ENCODE measurements at places on chromosomes 7 and 10.

DNA sequence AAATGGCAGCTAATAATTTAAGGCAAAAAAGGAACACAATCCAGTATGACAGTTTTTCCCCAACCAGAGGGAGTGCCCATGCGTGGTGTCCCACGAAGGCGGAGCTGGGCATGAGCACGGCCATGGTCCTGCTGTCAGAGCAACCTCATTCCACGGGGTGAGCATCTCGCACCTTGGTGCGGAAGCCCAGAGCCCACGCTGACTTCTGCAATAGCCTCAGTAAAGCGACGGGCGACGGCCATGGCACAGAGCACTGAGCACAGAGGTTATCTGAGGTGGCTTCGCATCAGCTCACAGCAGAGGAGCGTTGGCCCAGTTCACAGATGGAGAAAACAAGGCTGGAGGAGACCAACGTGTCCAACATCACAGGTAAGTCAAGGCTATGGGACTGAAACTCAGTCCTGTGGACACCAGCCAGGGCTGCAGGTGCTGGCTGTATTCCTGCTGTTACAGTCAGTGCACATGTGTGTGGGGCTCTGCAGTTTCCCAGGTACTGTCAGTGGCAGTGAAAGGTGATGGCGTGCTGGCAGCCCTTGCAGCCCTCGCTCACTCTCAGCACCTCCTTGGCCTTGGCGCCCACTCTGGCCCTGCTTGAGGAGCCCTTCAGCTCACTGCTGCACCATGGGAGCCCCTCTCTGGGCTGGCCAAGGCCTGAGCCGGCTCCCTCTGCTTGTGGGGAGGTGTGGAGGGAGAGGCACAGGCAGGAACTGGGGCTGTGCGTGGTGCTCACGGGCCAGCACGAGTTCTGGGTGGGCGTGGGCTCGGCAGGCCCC is 525.6 kb downstream of the PTPRN2 start:
- DNase-seq, result no peak

GRCh38 chr10:92031580-92031979 is 108.0 kb downstream of the BTAF1 start:
- DNase-seq, result no peak

DNA sequence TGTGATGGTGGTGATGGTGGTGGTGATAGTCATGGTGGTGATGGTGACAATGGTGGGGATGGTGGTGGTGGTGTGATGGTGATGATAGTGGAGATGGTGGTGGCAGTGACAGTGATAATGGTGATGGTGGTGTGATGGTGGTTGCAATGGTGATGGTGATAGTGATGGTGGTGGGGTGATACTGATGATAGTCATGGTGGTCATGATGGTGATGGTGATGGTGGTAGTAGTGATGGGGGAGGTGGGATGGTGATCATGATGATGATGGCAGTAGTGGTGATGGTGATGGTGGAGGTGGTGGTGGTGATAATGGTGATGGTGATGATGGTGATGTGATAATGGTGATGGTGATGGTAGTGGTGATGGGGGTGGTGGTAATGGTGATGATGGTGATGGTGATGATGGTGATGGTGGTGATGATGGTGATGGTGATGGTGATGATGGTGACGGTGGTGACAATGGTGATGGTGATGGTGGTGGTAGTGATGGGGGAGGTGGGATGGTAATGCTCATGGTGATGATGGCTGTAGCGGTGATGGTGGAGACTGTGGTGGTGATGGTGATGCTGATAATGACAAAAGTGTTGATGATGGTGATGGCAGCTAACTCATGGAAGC is 4.7 kb upstream of the PWWP2B start:
- DNase-seq, result no peak

GRCh38 chr10:96390460-96390864 is 31.7 kb upstream of the OPALIN start:
- no peak for DNase-seq

- no peak for DNase-seq
These were observed 66.9 kb upstream of the ZNF746 start for GRCh38 chr7:149564340-149565095.

- no peak for DNase-seq
These were observed 275.4 kb upstream of the NEBL start for GRCh38 chr10:21172542-21172929.

- no peak for DNase-seq
These were observed 5.9 kb downstream of the TSPAN33 start for GRCh38 chr7:129150199-129150996.

DNA sequence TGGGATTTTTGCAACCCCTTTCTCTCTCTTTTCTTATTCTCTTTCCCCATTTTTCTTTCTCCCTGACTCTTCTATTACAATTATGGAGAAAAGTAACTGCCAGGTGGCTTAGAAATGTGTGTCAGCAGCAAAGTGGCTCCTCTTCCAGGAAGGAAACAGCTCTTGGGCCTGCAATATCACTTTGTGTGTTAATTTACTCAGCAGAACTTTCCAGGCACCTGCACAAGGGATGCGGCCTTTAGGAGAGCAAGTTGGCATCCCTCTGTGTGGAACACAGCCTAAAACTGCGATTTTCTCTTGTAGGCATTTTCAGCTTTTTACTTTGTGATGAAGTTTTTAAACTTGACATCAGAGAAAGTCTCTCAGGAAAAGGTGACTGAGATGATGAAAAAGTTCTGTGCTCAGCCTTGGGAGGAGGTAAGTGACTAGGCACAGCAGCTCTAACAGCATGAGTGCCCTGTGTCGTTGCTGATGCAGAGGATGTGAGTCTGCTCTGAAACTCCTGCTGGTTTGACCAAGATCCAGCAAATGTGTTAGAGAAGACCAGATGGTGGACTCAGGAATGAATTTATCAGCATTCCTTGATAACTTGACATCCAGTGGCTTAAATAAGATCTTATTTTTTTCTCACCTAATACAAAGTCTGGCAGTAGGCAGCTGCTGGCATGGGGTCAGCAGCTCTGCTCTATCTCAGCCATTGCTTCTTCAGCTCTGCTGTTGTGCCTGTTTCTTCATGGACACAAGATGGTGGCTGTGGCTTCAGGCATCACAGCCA is 47.4 kb upstream of the CC2D2B start:
- no peak for DNase-seq

DNA sequence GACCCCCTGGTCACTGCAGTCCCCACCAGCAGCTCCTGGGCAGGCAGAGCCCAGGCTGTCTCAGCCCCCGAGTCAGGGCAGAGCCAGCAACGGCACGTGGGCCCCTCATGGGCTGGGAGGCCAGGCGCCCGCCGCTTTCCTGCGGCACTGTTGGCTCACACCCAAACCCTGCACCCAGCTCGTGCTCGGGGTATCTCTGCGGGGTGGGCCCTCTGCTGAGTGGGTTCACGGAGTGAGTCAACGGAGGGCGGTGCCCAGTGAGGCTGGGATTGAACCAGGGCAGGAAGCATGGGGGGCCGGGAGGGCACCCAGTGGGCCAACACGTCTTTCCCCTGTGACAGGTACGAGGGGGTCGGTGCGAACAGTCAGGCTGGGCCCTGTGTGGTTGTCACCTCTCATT is 28.9 kb downstream of the ADAP1 start:
- DNase-seq, result no peak

DNA sequence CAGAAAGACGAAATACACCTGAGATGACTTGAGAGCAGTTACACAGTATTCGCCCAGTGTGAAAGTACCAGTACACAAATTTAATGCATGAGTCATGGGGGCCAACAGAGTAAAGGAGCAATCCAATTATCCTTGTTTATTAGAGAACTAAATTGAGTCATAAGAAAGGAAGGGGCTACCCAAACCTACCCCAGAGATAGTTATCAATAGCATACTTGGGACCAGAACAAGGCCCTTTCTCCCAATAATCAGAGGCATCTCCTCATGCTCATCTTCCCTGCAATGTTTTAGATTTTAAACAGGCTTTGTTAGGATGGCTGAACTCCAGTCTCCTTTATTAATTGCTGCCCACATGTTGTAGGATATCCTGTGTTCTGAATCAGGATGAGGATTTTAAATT is 239.7 kb upstream of the LRGUK start:
- DNase-seq, result no peak

- DNase-seq, result no peak
These were observed 41.9 kb downstream of the CALML3 start for GRCh38 chr10:5566614-5567013.

GRCh38 chr7:128097211-128097731 is 66.0 kb upstream of the LRRC4 start:
- no peak for DNase-seq

- DNase-seq, result no peak
These were observed 1152.3 kb upstream of the C7orf33 start for GRCh38 chr7:147438216-147438615.

GRCh38 chr7:105353752-105354328 is 34.9 kb downstream of the SRPK2 start:
- no peak for DNase-seq

- no peak for DNase-seq
These were observed 202.9 kb downstream of the GLRX3 start for GRCh38 chr10:130339091-130339490.

DNA sequence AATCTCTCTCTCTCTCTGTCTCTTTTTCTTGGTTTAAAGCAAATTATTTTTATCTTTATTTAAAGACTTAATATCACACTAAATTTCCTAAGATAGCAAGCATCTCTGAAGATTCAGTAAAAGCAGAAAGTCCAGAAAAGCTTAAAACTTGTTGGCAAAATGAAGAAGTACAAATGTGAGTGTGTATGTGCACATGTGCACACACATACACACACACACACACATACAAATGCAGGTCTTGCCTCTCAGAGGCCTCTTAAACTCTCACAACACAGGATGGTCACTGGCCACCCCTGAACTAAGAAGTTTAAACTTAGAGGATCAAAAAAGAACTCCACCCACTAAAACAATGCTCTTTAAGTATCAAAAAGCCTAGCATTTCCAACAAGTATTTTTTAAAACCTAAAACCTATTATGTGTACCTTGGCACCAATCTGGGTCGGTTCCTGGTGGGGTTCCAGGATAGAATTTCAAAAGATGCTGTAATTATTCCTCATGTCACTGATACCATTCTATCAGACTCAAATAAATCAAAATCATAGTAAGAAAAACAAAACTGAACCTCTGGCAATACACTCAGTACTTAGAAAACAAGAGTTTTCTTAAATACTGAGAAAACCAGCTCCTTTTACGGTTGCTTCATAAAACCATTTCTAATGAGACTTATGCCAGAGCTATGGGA is 55.0 kb downstream of the SORBS1 start:
- DNase-seq, result no peak

GRCh38 chr7:33685981-33686683 is 219.2 kb upstream of the BMPER start:
- DNase-seq, result no peak
